ENCODE measurements at places on chromosomes 3 and 15.
A peak's percentile ranks its signal among the peaks of the same experiment; 100 is the strongest.

DNA sequence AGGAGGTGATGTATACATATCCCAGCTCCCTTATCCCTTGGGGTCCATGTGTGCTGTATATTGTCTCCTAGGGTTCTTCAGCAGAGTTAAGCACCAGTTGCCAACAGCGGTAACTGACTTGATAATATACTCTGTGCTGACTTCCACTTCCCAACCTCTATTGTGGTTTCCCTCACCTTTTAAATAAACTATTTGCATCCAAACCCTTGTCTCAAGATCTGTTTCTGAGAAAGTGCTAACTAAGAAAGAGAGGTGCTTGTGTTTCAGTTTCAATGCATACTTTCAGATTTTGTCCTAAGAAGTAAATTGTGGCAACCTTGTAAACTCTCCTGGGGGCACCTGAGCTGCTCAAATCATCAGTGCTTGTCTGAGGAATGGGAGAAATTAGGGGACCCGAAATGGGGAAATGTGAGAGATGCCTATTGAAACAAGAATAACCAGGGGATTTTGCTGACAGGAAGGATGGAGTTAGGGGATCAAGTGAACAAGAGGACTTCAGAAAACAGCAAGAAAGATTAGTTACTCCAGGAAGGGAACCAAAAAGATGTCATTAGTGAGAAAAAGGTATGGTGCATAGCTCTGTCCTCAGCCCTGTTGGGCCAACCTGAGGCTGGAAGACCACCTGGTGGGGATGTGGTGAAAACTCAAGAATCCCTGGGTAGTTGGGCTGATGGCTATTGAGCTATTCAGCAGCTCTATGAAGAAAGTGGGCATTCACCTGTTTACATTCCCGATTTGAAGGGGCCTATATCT, 50.9 kb upstream of the MRPL3 start:
- DNase-seq: no peak

DNA sequence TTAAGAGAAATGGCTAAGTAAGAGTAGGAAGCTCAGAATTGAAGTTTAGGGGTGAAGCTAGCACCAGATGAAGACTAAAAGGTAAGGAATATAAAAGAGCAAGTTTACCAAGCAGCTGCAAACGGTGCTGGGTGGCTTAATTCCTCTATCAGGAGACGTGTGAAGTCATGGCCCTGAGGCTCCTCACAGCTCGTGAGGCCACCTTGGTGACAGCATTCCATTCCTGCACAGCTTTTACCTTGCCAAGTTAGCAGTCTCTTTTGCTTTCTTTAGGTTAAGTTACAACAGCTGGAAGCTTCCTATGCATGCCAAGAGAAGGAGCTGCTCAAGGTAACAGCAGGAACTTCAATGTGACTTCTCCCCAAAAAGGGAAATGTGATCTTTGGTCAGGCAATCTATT, 6.4 kb downstream of the TMCO5A start:
- no peak for DNase-seq

GRCh38 chr3:40719660-40720287, 195.0 kb downstream of the ZNF621 start:
- DNase-seq: no peak

DNA sequence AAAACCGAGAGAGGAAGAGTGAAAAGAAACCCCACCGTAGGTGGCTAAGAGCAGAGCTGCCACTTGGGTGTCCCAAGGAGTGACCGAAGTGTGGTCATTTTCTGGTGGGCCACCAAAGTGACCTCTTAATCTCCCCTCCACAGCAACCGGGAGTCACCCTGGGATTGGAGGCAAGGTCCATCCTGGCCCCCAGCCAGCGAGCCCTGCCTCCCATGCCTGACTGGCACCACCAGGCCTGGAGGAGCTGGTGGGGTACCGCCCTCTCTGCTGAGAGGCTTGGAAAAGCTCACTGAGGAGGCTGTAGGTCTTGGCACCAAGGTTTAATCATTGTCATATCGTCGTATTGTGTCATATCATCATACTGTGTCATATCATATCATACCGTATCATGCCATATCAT, 74.0 kb upstream of the TRPM1 start:
- DNase-seq: no peak

DNA sequence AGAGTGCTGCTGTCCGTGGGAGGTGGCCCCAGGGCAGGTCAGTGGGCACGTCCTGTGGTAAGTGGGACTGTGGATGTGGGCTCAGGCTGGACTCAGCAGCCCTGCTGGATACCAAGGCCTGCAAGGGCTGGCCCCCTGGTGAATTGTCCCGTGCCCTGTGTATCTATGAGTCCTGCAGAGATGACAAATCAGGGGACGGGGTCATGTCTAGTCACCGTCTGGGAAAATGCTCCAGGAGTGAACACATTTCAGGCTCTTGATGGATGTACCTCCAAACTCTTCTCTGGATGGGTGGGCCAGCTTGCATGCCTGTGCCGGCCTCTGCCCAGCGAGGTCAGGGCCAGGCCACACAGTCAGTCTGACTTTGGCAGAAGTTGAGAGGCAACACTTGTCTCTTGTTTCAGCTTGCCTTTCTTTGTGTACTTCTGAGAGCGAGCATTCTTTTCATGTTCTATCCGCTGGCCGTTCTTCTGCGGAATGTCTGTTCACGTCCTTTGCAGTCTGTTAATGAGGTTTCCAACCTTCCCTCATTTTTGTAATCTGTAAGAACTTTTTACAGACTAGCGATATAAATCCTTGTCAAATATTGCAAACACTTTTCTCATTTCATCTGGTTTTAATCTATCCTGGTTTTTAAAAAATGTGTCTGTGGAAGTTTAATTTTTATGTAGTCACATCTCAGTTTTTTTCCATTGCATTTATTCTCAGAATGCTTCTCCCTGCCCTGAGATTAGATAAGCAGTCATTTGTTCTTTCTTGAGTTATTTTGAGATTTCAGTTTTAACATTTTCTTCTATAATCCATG, 11.4 kb upstream of the STAB1 start:
- no peak for DNase-seq

GRCh38 chr3:150589759-150590158, 13.4 kb upstream of the SELENOT start:
- DNase-seq: no peak

- no peak for DNase-seq
These were observed 105.1 kb upstream of the SLC6A6 start for GRCh38 chr3:14297305-14297704.

DNA sequence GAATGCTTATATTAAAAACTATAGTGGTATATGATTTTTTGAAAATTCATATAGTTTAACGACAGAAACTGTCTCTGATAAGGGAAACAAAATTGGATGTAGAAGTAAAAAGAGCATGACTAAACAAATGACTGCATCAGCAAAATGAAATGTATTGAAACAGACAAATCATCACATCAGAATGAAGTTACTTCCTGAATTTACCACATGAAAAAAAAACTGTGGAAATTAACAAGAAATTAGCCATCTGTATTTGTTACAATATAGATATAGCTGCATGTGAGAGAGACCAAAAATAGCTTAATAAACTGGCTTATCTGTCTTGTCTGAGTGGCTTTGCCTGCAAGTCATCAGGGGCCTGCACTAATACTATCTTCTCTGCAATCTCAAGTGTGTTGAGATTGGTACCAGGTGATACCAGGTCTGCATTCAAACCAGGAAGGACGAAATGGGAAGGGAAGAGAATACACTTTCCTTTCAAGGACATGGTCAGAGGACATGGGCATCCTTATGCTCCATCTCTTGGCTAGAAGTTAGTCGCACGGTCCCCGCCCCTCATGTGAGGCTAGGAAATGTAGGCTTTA, 388.7 kb downstream of the GRM7 start:
- no peak for DNase-seq

- peak; percentile 72 for DNase-seq
These were observed at the start of gene MELTF for GRCh38 chr3:197029511-197030167. MELTF (minus strand) TSS chr3:197029817; CDS start chr3:197029702, 115 bp downstream.

DNA sequence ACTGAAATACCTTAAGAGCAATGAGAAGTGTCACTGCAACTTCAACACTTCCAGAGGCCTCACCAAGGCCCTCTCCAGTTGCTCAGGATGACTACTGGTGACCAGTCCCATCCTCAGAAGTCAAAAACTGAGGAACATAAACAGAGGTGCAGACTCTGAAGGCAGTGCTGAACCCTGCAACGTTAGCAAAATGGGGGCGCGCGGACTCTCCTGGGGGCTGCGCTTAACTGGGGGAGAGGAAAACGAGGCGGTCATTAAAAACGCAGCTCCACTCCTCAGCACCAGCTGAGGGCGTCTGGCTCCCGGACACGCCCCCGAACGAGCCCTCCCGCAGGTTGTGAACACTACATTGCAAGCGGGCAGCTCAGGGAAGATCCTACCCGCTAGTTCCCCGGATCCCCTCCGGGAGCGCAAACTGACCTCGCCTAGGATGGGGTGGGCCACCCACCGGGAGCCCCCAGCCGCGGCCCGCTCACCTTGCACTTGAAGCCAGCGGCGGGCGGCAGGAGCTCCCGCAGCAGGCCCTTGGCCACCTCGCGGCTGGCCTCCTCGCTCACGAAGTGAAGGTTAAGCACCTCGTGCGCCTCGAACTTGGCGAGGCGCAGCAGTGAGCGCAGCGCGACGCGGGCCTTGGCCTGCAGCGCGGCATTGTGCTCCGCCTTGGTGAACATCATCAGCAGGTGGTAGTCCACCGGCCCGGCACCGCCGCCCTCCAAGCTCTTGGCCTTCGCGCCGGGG, 711 bp downstream of the XXYLT1 start:
- DNase-seq: peak; percentile 64

DNA sequence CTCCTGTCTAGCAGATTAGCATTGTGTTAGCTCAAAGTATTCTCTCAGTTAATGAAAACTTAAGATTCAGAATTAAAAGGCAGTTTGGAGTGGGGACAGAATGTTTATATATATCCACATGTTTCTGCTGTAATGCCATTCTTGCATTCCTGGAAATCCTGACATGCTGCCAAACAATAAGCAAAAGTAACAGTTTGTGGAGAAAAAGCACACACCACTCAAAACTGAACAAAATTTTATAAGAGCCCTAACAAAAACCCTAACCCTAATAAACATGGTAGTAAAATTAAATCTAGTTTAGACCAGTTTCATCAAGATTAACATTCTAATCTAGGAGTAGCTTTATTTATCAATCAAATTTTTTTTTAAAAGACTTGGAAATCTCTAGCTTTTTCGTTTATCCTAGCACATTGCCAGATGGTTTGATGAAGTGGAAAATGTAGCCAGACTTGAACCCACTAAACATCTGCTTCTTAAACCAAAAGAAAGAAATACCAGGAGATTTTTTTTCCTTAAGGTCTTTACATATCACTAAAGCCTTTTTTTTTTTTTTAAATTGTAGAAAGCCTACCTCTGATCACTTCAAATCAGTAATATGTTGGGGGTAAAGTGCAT, 3.7 kb downstream of the TCAIM start:
- no peak for DNase-seq

- DNase-seq: no peak
These were observed 332.1 kb downstream of the VGLL3 start for GRCh38 chr3:86658876-86659275.

DNA sequence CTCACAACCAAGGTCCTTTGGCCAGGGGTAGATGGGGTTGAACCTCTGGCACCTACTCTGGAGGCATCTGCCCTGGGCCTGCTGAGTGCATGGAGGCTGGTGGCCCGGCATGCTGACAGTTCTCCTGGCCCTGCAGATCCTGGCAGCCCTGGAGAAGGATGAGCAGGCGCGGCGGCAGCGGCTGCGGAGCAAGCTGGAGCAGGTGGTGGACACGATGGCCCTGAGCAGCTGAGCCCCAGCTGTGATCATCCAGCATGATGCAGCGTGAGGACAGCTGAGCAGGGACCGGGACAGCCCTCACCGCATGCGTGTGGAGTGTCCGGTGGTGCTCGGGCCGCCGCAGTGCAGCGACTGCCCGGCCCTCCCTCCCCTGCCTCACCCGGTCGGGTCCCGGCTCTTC, 50.9 kb downstream of the PLXNA1 start:
- no peak for DNase-seq

GRCh38 chr15:101182215-101182614, 69.6 kb downstream of the CHSY1 start:
- DNase-seq: no peak

DNA sequence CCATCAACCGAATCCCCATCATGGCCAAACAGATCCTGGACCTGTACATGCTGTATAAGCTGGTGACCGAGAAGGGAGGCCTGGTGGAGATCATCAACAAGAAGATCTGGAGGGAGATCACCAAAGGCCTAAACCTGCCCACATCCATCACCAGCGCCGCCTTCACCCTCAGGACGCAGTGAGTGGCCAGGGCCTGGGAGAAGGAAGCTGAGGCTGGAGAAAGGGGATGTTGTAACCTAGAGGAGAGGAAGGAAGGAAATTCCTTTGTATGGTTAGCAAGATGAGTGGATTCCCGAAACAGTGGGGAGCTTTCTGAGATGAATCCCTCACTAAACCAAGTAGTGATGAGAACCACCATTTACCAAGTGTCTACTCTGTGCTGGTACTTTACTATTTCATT, 25.8 kb upstream of the CLK3 start:
- DNase-seq: no peak

DNA sequence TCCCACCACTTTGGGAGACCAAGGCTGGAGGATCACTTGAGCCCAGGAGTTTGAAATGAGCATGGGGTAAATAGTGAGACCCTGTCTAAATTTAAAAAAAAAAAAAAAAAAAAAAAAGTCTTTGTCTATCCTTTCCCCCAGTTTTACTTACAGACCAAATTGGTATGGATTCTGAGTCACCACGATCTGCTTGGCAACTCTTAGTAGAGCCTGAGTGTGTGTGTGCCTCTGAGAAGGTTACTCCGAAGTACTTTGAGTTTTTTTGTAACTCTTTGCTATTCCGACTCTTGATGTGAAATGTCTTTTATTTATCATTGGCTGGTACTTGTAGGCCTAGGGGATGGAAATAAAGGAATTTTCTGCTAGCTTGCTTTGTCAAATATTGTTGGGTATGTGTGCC, 63.3 kb downstream of the RBM6 start:
- no peak for DNase-seq

- no peak for DNase-seq
These were observed 58.0 kb downstream of the PLD1 start for GRCh38 chr3:171752329-171752728.

DNA sequence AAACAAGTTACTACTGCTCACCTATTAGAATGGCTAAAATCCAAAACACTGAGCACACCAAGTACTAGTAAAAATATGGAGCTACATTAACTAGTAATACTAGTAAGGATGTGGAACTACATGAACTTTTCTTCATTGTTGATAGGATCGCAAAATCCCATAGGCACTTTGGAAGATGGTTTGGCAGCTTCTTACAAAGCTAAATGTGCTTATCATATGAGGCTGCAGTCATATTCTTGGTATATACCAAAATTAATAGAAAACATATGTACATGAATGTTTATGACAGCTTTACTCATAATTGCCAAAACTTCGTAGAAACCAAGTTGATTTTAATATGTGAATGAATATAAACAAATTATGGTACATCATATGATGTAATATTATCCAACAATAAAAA, 366.8 kb upstream of the KCNMB2 start:
- no peak for DNase-seq

GRCh38 chr15:51888593-51889195, 59.2 kb downstream of the TMOD3 start:
- no peak for DNase-seq

- DNase-seq: no peak
These were observed 144.7 kb downstream of the CNTN3 start for GRCh38 chr3:74469713-74470112.

DNA sequence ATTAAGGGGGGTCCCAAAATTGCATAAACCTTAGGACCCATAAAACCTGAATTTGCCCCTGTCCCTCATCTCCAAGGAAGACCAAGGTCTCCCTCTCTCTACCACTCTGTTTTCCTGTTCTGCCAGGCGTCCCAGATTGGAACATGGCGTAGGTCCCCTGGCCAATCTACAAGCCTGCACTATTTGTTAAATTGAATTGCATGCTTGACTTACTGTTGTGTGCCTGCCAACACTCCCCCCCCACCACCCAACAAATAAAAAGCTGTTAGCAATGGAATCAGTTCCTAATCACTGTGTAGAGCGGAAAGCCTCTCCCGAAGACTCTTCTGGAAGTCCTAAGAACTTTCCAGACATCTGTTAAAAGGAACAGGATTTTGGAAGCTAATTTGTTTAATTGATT, 11.7 kb downstream of the CTXND1 start:
- DNase-seq: no peak

Measured in left colon (tissue), 2 donors.